ENCODE measurements at places on chromosomes 1 and 21.

DNA sequence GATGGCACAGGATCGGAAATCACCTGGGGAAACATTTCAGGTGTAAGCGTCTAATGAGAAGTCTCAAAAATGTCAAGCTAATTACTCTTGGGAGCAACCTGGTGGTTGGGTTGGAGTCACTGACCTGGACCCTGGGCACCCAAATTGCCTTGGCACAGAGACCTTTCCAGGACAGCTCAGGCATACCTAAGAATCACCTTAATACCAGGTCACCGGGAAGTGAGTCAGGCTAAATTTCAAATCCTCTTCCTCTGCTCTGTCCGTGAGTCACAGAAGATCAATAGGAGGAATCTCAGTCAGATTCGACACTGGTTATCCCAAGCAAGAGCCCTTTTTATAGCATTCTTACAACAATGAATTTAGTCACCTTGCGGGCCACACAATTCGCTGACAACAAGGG lies 179.6 kb upstream of the CAMK1G start:
- DNase-seq: no peak

DNA sequence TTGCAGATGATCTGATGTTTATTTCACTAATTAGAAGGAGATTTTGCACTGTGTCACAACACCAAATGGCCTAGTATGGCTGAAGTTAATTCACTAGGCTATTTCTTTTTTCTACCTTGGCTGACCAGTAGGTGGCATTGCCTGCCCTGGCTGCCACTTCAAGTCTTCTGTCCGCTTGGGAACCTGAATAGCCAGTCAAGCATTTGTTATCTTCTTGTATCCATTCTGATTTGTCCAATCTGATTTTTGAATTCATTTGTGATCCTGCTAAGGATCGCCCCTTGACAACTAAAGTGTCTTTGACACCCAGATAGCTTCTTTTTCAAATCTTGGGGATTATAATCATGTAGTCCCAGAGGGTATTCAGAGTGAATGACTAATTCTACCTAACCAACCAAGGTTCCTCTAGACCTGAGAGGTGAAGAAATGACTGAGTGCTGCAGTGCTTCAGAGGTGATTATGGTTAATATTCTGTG lies 99.4 kb downstream of the GIPC2 start:
- no peak for DNase-seq

GRCh38 chr1:48186306-48186839 lies 36.1 kb upstream of the SLC5A9 start:
- DNase-seq: no peak

GRCh38 chr1:21099034-21099868 lies 77.4 kb downstream of the EIF4G3 start:
- DNase-seq: no peak

DNA sequence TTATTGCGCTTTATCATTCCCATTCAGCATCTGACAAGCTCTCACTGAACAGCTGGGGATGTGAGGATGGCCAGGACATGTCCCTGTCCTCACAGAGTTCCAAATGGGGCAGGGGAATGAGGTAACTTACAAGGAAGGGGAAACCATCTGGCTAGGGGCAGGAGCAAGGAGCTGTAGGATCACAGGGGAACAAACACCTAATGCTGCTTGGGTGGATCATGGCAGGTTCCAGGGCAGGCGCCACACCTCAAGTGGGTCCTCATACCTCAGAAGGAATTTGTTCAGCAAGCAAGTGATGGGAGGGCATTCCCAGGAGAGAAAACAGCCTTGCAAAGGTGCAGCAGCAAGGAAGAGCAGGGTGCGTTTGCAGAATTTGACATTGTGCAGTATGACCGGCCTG lies 35.1 kb upstream of the GRIK3 start:
- no peak for DNase-seq

DNA sequence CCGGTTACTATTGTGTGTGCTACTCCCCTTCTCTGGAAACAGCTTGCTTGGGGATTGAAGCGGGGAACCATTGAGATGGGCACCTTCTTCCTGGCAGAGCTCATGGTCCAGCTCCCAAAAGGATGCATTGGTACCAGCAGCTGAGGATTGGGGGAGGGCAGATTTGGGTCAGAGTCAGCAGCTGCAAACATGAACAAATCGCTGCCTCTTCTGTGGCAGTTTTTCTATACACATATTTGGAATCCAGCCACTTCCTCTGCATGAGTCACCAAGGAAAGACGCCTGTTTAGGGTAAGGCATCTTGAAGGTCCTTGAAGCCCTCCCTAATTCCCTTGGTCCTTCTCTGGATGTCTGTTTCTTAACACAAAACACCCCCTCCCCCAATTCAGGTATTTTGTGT lies 104.7 kb downstream of the DAB1 start:
- no peak for DNase-seq

- no peak for DNase-seq
Measured at GRCh38 chr1:15090373-15090772, 63.2 kb upstream of the TMEM51 start.

DNA sequence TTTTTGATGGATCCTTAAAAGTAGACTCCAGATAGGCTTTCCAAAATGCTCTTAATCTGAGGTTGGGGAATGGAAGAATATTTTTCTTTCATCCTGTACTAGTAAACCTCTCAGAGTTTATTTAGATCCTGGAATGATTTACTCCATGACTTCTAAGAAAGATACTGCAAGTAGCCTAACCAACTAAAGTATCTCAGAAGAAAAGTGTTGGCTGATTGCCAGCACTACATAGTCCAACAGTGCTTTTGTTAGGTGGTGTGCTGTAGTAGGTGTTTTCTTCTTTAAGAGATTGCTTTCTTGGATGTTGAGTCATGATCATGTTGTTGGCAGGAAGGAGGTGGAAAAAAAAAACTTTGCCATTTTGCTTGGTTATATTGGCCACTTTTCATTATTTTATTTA lies 119.8 kb downstream of the OSBPL9 start:
- no peak for DNase-seq

DNA sequence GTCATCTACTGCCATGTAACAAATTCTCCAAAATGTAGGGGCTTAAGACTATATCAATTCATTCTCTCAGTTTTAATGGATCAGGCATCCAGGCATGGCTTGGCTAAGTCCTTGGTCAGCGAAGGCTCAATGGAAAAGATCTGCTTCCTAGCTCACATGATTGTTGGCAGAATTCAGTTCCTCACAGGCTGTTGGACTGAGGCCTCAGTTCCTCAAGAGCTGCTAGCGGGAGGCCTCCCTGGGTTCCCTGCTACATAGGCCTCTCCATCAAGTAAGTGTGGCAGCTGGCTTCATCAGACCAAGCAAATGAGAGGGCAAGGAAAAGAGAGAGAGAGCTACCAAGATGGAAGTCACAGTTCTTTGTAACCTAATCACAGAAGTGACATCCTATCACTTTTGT lies 19.6 kb upstream of the EYA3 start:
- no peak for DNase-seq
